ENCODE measurements at places on chromosomes 2 and 18.

DNA sequence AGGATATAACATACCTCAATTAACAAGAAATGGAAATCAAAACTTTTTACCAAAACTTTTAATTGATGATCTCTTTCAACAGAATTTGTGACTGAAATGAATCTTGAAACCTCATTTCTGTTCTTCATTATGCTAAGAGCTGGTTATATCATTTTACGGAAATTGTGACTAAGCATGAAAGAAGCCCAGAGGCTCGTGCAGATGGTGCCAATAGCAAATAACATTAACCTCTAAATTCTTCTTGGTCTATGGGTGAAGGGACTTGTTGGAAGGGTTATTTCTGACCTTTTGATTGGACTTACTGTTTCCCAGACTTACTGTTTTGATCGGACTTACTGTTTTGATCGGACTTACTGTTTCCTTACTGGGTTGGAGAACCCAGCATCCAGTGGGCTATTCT lies 435.6 kb downstream of the TDRD15 start:
- no peak for DNase-seq

DNA sequence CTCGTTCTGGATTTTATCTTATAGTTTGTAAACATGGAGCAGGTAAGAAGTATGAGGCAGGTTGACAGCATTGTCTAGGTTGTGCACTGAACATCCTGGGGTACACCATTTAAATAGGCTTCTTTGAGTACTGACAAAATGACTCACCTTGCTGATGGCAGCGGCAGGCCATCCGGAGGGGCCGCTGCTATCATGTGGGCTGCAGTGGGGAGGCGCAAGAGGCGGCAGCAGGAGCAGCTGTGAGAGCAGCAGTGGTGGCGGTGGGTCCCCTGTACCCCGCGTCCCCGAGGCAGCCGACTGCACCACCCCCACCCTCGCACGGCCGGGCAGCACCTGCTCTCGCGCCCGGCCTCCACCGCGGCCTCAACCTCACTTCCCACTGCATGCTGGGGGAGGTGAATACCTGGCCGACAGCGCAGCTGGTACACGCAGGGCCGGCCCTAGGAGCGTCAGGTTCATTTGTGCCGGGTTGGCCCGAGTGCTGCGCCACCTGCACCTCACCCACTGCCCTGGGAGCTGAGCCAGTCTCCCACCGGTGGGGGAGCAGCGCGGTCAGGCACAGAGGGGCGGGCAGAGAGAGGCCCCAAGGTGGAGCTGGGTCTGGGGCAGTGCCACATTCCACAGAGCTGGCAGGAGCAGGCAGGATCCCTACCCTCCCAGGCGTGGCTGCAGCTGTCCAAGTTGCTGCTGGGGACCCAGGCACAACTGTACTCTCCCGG lies 154.5 kb upstream of the RBMS1 start:
- DNase-seq, result no peak

DNA sequence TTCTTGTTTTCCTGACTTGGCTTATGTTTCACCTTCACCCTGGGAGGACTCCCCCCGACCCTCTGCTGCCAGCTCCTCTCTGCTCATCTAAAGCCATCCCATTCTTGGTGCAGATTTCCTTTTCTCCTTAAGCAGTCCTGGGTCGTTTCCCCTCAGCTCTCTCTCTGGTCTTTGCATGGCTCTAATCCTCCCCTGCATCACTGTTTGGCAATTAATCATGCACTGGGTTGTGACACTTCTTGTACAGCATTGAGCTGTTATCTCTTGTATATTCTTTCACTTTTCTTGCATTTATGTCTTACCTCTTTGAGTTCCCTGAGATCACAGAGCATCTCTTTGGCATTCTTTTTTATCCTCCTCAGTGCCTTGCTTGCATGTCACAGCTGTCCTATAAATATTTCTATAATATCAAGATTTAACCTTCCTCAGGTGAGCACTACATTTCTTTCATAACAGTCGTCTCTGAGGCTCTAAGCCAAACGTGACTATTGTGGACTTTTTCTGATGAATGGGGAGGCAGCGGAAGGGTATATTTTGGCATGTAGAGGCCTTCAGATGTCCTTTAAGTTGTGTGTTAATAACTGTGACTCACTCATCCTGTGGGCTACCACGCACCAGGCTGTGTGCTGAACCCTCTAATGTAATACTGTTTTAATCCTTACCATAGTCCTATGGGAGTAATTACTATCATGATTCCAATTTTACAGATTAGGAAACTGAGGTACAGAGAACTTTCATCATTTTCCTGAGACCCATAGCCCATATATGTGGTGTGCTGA lies 507.5 kb downstream of the SLC4A3 start:
- no peak for DNase-seq

GRCh38 chr2:112600634-112601033 lies 16.2 kb downstream of the CHCHD5 start:
- no peak for DNase-seq

- no peak for DNase-seq
Measured at GRCh38 chr2:172712251-172712650, 23.4 kb upstream of the RAPGEF4 start.

- DNase-seq, result no peak
Measured at GRCh38 chr2:196535742-196536141, 103.8 kb upstream of the CCDC150 start.

DNA sequence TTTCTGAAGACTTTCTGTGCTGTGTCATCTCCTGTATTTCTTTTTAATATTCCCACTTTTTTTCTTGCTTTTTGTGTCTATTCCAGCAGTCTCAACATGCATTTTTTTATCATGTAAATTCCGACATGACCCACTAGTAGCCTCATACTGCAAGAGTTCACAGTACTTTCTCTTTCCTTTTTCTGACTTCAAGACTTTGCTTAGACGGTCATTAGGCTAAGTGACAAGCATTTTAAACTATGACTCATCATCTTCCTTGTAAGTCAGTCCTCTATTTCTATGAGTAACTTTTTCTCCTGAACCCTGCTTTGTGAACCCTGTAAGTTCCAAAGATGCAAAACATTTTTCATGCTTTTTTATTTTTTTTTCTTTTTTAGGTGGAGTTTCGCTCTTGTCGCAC lies 381.2 kb downstream of the TXNL1 start:
- DNase-seq, result no peak

DNA sequence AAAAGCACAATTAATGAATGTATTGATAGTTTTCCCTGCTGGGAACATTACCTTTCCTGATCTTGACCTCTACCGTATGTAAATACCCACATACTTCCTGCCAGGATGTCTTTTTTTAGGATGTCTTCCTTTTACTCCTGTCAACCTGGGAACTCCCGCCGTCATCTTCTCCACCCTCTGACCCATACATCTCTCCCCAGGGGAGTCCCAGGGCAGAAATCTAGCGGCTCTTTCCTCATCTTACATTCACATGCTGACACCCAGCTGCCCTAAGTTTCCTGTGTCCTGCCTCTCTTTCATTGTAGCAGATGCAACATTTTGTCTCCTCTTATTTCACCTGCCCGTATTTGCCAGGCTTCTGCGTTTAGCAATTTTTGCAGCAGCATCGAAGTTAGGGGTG lies 107.8 kb downstream of the CRIM1 start:
- DNase-seq, result no peak

- DNase-seq, result no peak
Measured at GRCh38 chr18:43649649-43650357, 372.5 kb upstream of the SYT4 start.

DNA sequence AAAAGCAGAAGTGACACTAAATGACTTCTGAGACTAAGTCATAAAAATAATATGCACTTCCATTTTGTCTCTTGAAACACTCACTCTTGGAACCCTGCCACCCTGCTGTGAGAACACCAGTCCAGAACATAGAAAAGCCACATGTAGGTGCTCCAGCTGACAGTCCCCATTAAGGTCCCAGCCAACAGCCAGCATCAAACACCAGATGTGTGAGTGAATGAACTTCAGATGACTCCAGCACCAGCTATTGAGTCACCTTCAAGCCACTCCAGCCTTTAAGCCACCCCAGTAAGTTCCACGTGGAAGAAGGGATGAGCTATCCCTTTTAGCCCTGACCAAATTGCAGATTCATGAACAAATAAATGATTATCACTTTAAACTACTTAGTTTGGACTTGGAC lies 31.5 kb upstream of the LGALSL start:
- no peak for DNase-seq

DNA sequence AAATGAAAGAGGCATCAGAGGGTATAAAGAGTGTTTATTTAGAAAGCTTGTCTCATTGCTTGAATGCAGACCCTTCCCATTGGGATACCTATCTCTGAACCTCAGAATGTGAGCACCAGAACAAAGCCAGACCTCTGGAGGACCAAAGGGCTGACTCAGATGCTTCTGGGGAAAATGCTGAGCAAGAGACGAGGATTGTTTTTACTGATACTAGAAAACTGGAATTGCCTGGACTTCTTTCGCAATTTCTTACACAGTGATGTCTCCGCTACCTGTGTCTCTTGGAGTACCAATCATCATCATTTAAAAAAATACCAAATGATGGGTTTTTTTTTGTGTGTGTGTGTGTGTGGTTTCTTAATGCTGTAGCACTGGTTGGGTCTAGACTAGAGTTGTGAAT lies 55.6 kb upstream of the CCDC85A start:
- DNase-seq, result no peak

DNA sequence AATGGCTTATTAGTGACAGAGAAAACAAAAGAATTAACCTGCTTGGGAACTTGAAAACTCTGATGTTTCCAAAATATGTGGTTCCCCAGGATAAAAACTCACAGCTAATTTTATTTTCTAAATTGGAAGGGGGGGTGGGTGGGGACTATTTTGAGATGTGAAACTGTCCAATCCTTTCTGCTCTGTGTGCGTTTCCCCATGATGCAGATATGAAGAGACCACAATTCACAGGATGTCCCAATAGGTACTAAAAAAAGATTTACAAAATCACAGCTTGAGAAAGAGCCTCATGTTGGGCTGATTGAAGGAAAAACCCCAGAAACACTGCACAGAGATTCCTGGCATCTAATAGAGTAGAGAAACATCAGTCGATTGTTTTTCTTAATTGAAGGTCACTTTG lies 273.2 kb downstream of the ARHGAP15 start:
- no peak for DNase-seq

- no peak for DNase-seq
Measured at GRCh38 chr18:32349728-32350395, 120.8 kb downstream of the GAREM1 start.

DNA sequence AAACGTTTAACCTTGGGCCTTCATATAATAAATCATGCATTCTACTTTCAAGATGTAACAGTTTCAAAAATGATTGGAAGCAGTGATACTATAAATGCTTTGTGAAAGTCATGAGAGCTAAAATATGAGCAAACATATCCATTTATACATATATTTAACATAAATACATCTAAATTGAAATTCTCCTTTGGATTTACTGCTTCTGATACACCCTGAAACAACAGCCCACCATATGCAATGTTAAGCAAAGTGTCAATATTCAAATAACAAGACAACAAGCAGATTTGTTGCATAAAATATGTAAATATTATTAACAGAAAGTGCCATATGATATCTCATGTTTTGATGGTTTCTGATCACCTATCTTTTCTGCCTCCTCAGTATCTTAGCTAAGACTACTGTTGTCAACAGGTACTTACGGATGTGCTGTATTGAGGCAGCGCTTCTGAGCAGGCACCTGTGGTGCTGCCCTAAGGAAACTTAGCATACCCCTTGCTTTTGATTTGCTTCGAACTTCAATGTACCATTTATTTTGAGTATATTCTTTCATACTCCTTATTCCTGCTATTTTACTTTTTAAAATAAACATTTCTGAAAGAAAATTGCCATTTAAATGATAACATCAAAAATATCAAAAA lies 6.1 kb downstream of the FIGN start:
- no peak for DNase-seq

GRCh38 chr18:63970809-63971205 lies 926 bp downstream of the SERPINB8 start:
- DNase-seq, result no peak

DNA sequence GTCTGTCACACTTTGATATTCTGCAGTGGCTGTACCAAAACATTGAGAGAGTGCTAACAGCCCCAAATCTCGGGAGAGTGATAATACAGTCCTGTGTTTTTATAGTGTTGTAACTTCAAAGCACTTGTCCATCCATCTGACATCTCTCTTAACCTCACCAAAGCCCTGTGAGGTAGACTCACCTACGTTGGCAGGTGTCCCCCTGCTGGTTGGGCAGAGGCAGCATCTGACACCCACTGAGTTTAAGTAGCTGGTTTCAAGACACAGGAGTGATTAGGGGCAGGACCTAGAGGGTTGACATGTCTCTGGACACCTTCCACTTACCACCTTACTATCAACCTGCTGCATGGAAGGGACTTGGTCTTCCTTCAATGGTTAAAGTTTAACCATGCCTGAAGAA lies 22.9 kb downstream of the COLEC12 start:
- no peak for DNase-seq

- DNase-seq, result no peak
Measured at GRCh38 chr18:62164310-62164709, 22.5 kb downstream of the PIGN start.

DNA sequence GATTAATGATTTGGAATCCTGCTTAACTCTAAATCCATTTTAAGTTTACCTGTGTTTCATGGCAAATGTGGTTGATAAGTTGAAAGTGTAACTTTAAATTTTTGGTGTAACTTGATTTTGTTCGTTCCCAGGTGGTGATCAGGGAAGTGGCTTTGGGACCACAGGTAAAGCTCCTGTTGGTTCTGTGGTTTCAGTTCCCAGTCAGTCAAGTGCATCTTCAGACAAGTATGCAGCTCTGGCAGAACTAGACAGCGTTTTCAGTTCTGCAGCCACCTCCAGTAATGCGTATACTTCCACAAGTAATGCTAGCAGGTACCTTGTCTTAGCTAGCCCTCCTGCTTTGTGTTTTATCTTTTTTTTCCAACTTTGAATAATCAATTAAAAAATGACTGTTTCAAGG lies 62.8 kb downstream of the AGFG1 start:
- DNase-seq, result no peak

GRCh38 chr2:51990684-51991083 lies 958.8 kb upstream of the NRXN1 start:
- DNase-seq, result no peak

GRCh38 chr2:118264232-118264990 lies 176.1 kb downstream of the INSIG2 start:
- DNase-seq, result no peak

GRCh38 chr18:70848329-70848728 lies 559.5 kb downstream of the SOCS6 start:
- DNase-seq, result no peak

- no peak for DNase-seq
Measured at GRCh38 chr2:145022666-145023333, 502.9 kb upstream of the ZEB2 start.

DNA sequence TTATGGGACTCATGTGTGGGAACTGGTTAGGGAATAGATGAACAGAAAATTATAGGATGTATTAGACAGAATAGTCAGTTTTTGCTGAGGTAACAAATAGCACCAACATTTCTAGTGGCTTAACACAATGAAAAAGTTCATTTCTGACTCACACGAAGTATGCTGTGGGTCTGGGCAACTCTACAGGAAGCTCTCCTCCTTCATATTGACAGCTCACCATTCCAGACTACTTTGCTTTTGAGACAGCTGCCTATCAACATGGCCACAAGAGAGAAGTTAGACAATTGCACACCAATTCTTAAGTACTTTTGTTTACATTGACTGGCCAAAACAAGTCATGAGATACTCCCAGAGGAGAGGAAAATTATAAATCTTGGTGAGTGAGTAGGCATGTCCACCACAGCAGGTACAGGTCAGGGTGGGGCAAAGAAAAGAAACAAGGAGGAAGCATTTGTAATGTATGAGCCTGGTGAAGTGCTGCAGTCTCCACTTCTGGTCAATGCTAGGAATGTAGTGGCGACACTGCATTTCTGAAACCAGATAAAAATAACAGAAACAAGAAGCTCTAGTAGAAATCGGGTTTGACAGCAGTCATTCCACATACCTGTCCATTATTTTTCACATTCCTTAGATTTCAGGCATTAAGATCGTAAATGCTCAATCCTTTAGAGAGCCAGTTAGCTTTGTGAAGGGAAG lies 141.6 kb downstream of the ICOS start:
- no peak for DNase-seq

All from activated CD4-positive, alpha-beta T cell treated with anti-CD3 and anti-CD28 coated beads, Interleukin-2, amount 50 U/mL, for 48 hours (primary cell).